ENCODE measurements at places on chromosomes 13 and 19. TPM values are rescaled to one million over a fixed set of nuclear protein-coding genes. Genes with fewer than 3 reads are reported as not detected.

- DNase-seq, result no peak
These were observed 529 bp downstream of the ZNF836 start for GRCh38 chr19:52170863-52171320.

GRCh38 chr13:43933378-43933777, 53.7 kb downstream of the LACC1 start:
- no peak for DNase-seq

- no peak for DNase-seq
These were observed 66.5 kb downstream of the DGKH start for GRCh38 chr13:42114912-42115311.

- no peak for DNase-seq
These were observed 21.1 kb upstream of the PLEKHF1 start for GRCh38 chr19:29644210-29644609.

GRCh38 chr13:78121001-78121400, 202.4 kb upstream of the EDNRB start:
- no peak for DNase-seq

DNA sequence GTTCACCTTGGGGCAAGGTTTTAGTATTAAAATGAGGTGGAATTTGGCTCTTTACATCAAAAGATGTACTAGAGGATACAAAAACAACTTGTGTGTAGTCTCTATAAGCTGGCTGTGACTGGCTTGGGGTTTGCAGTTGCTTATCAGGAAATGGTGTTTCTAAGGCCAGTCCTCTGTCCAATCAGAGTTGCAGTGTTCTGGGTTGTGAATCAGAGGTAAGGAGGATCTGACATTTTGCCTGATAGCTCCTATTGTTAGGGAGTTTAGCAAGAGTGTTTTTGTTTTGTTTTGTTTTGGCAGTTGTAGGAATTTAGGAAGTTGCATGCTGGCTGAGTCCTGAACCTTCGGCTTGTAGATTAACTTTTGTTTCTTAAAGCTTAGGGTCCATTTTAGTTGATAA, 20.1 kb upstream of the ESD start:
- DNase-seq, result no peak

- DNase-seq, result no peak
These were observed 362.4 kb downstream of the DIAPH3 start for GRCh38 chr13:59801107-59801880.

DNA sequence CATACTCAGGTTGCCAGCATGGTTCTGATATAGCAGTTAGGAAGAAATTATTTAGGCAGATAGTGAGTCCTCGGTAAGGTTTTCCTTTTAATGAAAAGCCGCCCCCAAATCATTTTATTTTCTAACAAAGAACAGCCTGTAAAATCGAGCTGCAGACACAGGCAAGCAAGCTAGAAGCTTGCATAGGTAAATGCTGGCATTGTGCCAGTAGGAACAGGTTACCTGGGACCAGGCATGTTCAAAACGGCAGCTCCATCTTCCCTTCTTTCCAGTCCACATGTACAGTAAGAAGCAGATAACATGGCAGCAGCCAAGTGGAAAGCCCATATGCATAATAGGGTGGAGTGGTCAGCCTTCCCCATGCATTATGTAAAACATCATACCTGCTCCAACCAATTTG, 71.1 kb downstream of the UGGT2 start:
- no peak for DNase-seq

GRCh38 chr13:47829690-47830089, 171.4 kb downstream of the SUCLA2 start:
- DNase-seq, result no peak

- no peak for DNase-seq
These were observed 2.2 kb upstream of the MYADM start for GRCh38 chr19:53865523-53865917.

DNA sequence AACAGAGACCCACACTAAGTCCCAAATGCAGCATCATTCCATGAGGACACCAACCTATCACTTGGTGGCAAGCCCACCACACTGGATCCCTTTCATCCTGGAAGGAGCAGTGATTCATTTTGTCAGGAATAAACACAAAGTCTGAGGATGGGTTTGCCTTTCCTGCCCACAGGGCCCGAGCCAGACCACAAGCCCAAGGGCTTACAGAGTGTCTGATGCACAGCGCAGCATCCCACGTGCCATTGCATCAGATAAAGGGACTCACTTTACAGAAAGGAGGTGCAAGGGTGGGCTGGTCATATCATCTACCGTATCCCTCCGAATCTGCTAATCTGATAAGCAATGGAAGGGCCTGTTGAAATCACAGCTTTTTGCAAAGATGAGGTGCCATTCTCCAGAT, 12.2 kb upstream of the KCTD15 start:
- no peak for DNase-seq

DNA sequence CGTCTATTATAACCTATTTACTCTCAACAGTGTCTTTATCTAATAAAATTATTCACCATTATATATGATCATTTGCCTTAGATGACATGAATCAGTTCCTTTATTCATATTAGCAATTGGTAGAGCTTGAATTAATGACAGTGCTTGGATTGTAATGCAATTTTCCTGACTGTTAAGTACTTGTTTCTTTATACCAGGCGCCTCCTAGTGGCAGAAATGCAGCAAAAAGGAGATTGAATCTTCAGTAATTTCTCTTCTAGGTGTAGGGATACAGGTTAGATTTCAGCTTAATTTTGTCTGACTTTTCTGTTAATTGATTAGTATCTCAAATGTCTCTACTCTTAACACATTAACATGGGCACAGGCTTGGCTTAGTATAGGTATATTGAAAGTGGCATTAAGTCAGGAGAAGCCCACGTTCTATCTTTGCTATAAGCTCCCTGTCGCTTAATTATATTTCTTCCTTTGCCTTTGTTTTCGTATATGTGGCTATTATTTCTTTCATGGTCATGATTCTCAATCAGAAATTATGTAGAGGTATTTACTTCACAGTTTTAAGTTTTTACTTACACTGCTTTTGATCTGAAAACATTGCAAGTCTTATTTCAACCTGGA, 9.1 kb upstream of the LHFPL6 start:
- DNase-seq, result peak; percentile 83

DNA sequence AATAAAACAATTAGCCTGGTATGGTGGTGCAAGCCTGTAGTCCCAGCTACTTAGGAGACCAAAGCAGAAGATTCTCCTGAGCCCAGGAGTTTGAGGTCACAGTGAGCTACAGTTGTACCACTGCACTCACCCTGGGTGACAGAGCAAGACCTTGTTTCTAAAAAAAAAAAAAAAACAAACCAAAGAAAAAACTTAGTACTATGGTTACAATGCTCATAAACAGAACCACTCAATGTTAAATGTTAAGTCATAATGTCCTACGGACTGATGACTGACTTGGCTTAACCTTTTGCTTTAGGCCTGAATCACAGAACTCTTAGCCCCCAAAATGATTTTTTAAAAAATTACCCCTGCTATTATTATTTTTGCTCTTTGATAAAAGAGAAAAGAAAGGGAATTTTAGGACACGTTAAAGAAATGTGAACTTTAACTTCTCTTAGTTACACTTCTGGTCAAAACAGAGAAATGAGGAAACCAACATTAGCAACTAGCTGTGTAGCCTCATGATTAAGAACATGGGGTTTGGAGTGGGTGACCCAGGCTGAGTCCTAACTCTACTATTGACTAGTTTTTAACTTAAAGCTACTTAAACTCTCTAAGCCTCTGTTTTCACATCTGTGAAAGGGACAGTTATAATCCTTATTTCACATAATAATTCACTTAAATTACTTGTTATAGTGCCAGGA, 13.7 kb upstream of the ELF1 start:
- DNase-seq, result no peak

GRCh38 chr13:29105779-29106178, 285.6 kb downstream of the MTUS2 start:
- no peak for DNase-seq

- no peak for DNase-seq
These were observed 13.0 kb downstream of the MYCBP2 start for GRCh38 chr13:77313923-77314322.

ANKRD24 gene
- 4.8 TPM for total RNA-seq

ZNF154 gene
- total RNA-seq, result not detected

SPACA4 gene
- total RNA-seq, result not detected

PRSS57 gene
- total RNA-seq, result not detected

LHB gene
- not detected for total RNA-seq

DCT gene
- total RNA-seq, result not detected

OR10H1 gene
- not detected for total RNA-seq

EMC10 gene
- total RNA-seq, result 39.1 TPM

SLC25A41 gene
- not detected for total RNA-seq

CALR3 gene
- total RNA-seq, result not detected

ZNF846 gene
- total RNA-seq, result 10.9 TPM

All from OCI-LY7 (cell line).